EH (cell line): ENCODE measurements at places on chromosomes 6 and 20.

GRCh38 chr20:50561379-50562078 is 51.3 kb downstream of the PTPN1 start:
- DNase-seq, result peak; percentile 97

DNA sequence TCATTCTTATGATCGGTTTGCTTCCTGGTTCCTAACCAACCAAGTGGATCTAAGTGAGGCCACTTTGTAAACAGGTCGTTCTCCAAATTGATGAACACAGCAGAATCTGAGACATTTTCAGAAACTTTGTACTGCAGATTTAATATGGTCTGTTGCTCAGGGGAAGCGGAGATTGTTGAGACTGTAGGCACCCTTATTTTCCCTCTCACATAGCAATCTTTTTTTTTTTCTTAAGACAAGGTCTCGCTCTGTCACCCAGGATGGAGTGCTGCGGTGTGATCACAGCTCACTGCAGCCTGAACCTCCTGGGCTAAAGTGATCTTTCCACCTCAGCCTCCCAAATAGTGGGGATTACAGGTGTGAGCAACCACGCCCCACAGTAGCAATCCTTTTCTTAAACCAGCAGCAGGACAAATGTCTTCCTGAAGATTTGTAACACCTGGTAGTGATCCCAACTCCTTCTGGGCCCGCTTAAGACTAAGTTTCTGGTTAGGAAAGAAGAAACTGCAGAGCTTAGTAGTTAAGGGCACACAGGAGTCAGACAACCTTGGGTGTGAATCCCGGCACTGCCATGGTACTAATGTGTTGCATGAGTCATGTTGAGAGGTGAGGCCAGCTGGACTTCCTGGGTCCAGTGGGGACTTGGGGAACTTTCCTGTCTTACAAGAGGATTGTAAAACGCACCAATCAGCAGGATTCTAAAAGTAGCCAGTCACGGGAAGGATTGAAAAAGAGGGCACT is 48.4 kb upstream of the EZR start:
- DNase-seq, result no peak

- DNase-seq, result peak; percentile 38
Measured at GRCh38 chr6:102204351-102204750, 810.8 kb downstream of the GRIK2 start.

DNA sequence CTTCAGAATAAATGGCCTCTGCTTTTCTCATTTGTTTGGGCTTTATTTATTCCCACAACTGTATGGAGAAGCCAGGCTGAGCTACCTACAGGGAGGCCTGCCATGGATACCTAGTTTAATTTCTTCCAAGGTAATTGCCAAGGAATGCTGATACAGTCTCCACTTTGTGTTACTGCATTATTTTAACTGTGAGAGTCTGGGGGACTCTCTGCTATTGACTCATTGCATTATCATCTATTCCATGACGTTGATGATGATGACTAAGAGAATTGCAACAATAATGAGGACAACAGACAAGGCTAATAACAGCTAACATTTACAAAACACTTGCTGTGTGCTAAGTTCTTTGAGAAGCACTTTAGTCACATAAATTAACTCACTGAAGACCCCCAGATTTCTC is 88.3 kb upstream of the COL21A1 start:
- peak; percentile 90 for DNase-seq
